ENCODE measurements at places on chromosomes 3 and 15. TPM values are rescaled to one million over a fixed set of nuclear protein-coding genes. Genes with fewer than 3 reads are reported as not detected.

DNA sequence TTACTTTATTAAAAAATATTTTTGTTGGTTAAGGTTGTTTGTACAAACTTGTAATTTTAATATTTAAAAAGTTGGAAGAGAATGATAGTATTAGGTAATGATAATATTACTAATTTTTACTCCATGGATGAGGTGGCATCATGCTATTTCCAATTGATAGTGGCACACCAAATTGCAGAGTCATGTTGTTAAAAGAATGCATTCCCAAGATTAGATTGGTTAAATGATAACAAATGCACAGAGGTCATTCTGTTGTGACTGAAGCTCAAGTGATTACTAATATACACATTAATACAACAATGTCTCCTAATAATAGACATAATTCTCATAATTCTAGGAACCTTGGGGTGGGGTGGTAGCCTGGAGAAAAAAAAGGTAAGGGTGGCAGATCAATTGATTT is 73.2 kb upstream of the ZBED2 start:
- H3K27me3 ChIP-seq = no peaks in the 10 kb centered on the region
- H3K27ac ChIP-seq = no peak overlapping the region
- H3K4me1 ChIP-seq = peaks cover 33% of the 10 kb centered on the region
- no peak for DNase-seq
- no peaks in the 10 kb centered on the region for H3K36me3 ChIP-seq

- no peaks in the 10 kb centered on the region for H3K27me3 ChIP-seq
- DNase-seq = no peak
- peaks cover 49% of the 10 kb centered on the region for H3K36me3 ChIP-seq
- H3K4me1 ChIP-seq = peaks cover 11% of the 10 kb centered on the region
Measured at GRCh38 chr3:69197922-69198530, 75.6 kb upstream of the LMOD3 start.

DNA sequence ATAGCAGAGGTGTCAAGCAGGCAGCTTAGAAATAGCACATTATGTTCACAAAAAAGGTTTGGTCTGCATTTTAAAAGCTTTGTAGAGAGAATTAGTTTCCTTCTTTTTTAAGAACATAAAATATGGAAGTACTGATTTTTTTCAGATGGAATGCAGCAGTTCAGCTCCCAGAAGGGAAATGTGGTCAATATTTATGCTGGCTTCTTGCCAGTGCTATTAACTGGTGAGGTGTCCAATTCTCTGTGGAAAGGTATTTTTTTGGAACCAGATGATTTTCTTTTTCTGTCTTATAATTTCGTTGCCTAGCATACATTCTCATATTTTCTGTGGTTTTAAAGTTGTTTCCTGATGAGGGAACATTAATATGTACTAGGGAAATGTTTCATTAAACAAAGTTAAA is 211.4 kb upstream of the ZNF385D start:
- DNase-seq = peak; percentile 48
- H3K27me3 ChIP-seq = no peaks in the 10 kb centered on the region
- H3K4me3 ChIP-seq = no peak overlapping the region
- peaks cover 28% of the 10 kb centered on the region for H3K4me1 ChIP-seq
- no peaks in the 10 kb centered on the region for H3K36me3 ChIP-seq

DNA sequence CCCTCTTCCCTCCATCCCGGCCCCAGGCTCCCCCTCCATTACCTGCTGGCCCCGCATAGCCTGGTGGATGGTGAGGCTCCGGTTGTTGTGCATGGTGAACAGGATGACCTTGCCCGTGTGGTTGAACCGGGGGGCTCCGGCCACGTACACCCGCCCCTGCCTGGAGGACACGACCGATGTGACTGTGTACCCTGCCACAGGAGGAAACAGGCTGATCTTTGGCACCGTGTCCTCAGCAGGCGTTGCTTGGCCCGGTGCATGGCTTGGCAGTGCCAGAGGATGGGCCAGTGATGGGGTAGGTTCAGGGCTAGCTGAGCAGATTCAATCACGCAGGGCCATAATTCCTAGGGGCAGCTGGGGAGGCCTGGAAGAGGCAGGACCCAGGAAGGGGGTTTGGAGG is 58.1 kb downstream of the FEM1B start:
- no peaks in the 10 kb centered on the region for H3K36me3 ChIP-seq
- H3K27ac ChIP-seq = no peak overlapping the region
- no peak overlapping the region for H3K4me3 ChIP-seq
- no peaks in the 10 kb centered on the region for H3K27me3 ChIP-seq
- H3K4me1 ChIP-seq = peaks cover 23% of the 10 kb centered on the region

DNA sequence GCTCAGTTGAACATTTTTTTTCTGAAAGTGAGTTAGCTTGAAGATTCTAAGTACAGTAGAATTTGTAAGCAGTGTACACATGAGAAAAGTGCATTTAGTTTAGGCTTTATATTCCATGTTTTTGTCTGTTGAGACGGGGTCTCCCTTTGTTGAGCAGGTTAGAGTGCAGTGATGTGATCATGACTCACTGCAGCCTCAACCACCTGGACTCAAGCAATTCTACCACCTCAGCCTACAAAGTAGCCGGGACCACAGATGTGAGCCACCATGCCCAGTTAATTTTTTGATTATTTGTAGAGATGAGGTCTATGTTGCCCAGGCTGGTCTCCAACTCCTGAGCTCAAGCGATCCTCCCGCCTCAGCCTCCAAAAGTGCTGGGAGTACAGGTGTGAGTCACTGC is 5.3 kb upstream of the CSNK1G1 start:
- no peak overlapping the region for H3K27ac ChIP-seq
- H3K36me3 ChIP-seq = peaks cover under 1% of the 10 kb centered on the region
- no peak overlapping the region for H3K4me3 ChIP-seq
- H3K4me1 ChIP-seq = peaks cover 5% of the 10 kb centered on the region

- H3K27ac ChIP-seq = no peak overlapping the region
- no peak for DNase-seq
- no peaks in the 10 kb centered on the region for H3K27me3 ChIP-seq
- H3K36me3 ChIP-seq = no peaks in the 10 kb centered on the region
- H3K4me3 ChIP-seq = no peak overlapping the region
Measured at GRCh38 chr15:23436421-23436820, 10.6 kb downstream of the GOLGA6L2 start.

DNA sequence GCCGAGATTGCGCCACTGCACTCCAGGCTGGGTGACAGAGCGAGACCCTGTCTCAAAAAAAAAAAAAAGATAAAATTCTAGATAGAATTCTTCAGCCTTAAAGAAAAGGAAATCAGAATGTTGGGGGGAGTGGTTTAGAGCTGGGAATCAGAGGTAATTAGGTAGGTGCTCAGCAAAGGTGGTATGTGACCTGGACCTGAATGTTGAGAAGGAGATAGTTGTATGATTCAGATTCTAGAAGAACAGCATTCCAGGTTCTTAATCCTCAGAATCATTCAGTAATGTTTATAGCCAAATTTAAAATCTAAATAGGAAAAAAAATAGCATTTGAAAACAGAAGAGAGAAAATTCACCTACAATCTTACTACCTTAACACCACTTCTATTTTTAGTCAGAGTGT is 71.3 kb upstream of the UBE2E1 start:
- DNase-seq = no peak
- H3K4me3 ChIP-seq = no peak overlapping the region
- no peaks in the 10 kb centered on the region for H3K27me3 ChIP-seq
- H3K4me1 ChIP-seq = peaks cover 11% of the 10 kb centered on the region

DNA sequence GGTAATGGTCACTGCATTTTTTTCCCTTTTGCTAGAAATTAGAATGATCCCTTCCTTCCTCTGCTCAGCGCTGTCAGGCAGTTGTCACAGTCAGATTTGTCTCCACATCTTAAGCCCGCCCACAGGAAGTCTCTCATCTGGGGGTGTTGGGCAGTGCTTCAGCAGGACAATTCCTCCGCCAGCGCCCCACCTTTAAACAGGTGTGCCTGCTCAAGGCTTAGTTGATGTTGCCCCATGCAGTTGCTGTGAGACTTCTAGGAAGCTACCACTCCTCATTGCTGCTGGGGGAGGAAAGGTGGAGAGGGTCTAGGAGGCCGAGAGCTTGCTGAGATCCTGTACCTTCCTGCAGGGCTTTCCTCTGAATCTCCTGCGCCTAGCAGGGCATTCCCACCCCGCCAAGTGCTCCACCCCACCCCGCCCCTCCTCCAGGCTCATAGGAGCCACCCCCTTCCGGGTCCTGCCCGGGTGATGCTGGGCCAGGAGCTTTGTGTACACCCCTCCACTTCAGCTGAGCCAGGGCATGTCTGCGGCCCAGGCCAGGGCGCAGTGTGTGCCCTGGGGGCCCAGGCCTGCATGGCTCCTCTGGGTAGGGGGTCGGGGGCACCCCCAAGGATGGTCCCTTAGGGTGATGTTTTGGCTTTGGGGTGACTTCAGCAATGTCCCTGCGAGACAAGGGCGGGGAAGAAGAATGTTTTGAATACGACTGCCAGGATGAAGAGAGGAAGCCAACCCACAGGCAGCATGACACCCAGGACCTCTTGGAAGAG is 68.7 kb downstream of the TRAK1 start:
- DNase-seq = peak; percentile 86
- H3K4me1 ChIP-seq = peaks cover 18% of the 10 kb centered on the region
- H3K36me3 ChIP-seq = peaks cover 6% of the 10 kb centered on the region

The SERPINI2 gene
- total RNA-seq = not detected

The PPP2R3A gene
- 7.1 TPM for total RNA-seq

The CLDN16 gene
- total RNA-seq = 0.23 TPM

Data from MCF 10A (cell line).